ENCODE measurements at places on chromosomes 1 and 21. TPM values are rescaled to one million over a fixed set of nuclear protein-coding genes. Genes with fewer than 3 reads are reported as not detected.

- no peak for DNase-seq
These were observed 79.7 kb upstream of the MARK1 start for GRCh38 chr1:220448217-220448616.

DNA sequence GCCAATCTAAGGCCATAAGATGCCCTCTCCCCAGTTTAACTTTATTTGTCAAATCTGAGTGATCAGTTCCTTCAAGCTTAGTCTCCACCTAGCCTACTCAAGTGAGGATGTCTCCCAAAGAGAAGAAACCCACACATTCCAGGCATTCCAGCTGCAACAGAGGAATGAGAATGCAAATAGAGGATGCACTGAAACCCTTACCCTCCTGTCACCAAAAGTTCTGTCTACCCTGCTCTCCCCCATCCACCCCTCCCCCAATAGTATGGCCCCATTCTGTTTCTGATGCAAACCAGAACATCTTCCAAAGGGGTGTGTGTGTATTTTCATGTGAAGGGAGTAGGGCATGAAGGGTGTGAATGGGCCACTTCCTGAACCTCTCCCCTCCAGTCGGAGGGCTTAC, 3.0 kb downstream of the DUSP23 start:
- DNase-seq = no peak

GRCh38 chr21:46540087-46540710, 64.7 kb downstream of the S100B start:
- no peak for DNase-seq

GRCh38 chr1:170241266-170241851, 95.6 kb downstream of the NTMT2 start:
- no peak for DNase-seq

The SPRR2E gene
- polyA plus RNA-seq = 6.7 TPM

The C1orf185 gene
- not detected for polyA plus RNA-seq

The SLC44A3 gene
- polyA plus RNA-seq = 8.9 TPM

All from keratinocyte (primary cell).